NT2/D1 (cell line): ENCODE measurements at places on chromosomes 7 and 10.

- DNase-seq: peak; percentile 55
Observed at GRCh38 chr10:71621231-71622153, 98.1 kb downstream of the C10orf105 start.

DNA sequence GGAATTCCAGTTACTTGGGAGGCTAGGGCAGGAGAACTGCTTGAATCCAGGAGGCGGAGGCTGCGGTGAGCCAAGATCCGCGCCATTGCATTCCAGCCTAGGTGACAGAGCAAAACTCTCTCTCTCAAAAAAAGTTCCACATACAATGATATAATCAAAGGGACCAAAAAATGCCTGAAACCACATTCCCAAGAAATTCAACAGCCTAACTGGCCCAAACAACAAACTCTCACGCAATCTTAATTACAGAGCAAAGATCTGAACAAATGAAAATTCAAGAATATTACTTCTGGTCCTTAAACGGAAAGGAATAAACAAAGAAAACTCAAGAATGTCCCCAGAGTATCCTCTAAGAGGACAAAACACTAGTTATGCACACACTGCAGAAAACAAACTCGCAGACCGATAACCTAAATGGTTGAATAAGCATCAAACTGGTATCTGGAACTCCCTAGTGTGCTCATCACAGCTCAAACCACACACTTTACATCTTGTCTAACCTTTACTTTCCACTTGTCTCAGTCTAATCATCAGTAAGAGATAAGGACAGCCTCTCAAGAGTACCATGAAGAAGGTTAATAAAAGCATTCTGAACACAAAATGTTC is 3.7 kb downstream of the OGA start:
- DNase-seq: no peak

GRCh38 chr7:30657131-30657530 is 25.1 kb downstream of the CRHR2 start:
- DNase-seq: no peak

DNA sequence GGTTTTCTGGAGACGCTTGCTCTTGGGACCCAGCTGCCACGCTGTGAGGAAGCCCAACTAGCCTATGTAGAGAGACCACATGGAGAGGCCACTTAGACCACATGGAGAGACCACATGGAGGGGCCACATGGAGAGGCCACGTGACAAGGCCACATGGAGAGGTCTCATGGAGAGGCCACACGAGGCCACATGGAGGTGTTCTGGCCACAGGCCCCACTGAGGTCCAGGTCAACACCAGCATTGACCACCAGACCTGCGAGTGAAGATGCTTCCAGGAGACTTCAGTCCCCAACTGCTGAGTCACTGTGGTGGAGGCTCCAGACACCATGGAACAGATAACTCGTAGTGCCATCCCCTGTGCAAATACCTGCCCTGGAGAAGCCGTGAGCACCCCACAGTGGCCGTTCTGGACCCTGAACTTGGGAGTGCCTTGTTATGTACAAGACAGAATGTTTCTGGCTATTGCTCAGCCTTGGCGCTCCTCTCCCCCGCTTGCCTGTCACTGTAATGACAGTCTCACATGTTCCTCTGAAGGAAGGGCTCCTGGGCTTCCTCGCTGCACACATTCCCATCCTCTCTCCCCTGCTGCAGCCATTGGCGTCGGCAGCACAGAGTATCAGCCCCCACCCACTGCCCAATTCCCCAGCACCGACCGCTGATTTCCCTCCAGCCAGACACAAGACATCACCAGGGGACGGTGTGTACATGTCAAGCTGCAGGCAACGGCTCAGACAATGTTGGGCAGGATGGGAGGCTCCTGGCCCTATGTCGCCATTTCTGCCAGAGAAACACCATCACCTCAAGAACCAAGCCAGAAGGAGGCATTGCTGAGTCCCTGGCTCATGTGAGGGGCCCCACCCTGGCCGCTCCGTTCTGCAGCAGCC is 49.0 kb upstream of the TNRC18 start:
- DNase-seq: no peak

DNA sequence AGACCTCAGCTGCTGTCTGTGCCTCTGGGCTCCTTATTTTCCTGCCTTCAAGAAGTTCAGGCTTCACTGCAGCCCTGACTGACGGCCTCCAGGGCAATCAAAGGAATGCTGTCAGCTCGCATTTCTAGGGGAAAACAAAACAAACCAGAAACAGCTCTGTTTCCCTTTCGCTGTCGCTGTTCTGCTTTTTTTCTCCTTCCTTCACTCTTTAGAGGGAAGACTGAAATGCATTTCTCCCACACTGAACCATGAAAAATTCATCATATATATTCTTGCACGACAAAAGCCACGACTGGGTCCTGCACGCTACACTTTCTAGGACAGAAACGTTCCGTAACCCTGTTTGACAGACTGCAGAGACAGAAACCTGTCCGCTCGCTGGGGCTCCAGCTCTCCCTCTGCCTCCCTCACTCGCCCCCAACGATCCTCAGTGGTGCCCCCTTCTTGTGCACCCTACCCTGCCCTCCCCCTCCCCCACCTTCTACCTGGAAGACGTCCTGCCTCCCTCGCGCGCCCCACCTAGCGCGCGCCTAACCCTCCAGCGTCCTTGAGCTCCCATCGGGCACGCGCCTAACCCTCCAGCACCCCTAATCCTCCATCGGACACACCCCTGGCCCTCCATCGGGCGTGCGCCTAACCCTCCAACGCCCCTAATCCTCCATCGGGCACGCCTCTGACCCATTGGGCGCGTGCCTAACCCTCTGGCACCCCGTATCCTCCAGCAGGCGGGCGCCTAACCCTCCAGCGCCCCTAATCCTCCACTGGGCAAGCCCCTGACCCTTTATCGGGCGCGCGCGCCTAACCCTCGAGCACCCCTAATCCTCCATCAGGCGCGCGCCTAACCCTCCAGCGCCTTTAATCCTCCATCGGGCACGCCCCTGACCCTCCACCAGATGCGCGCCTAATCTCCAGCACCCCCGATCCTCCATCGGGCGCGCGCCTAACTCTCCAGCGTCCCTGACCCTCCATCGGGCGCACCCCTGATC is 37.1 kb downstream of the SVOPL start:
- DNase-seq: no peak

GRCh38 chr10:100174699-100175677 is 10.8 kb downstream of the ERLIN1 start:
- DNase-seq: no peak

GRCh38 chr7:39248692-39249090 is 271.0 kb downstream of the POU6F2 start:
- DNase-seq: no peak

DNA sequence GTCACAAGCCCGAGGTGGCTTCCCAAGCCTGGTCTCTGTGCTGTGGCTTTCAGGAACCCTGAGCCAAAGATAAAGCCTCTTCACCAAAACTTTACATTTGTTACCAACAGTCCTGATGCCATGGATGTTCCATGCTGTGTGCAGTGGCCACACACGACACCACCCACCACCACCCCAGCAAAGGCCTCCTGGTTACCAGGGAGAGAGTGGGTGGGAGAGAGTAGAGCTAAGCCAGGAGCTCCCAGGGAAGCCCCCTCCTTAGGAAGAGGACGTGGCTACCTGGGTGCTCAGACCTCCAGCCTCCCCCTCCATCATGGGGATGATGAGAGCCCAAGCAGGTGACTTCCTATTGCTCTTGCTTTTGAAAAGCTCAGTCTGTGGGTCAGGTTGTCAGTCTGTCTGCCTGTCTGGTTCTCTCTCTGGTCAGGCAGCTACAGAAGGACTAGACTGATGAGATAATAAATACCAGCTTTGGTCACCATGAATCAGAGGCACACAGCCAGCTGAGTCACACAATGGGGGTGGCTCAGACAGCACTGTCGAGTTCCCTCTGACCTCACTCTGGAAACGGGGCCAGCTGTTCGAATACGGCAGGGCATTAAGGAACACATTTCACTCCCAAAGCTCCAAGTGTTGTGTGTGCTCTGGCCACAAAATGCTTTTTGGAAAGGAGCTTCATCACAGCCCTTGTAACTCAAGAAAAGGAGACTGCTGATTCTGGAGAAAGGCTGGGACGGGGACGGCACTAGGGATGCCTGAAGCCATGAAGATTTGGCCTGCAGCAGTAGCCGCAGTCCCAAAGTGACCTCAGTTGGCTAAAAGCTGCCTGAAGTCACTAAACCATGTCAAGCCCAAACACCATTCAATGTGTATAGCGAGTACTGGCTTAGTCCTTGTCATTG is 166.0 kb downstream of the FANK1 start:
- no peak for DNase-seq

- no peak for DNase-seq
Observed at GRCh38 chr10:34587002-34587679, 228.0 kb downstream of the PARD3 start.

DNA sequence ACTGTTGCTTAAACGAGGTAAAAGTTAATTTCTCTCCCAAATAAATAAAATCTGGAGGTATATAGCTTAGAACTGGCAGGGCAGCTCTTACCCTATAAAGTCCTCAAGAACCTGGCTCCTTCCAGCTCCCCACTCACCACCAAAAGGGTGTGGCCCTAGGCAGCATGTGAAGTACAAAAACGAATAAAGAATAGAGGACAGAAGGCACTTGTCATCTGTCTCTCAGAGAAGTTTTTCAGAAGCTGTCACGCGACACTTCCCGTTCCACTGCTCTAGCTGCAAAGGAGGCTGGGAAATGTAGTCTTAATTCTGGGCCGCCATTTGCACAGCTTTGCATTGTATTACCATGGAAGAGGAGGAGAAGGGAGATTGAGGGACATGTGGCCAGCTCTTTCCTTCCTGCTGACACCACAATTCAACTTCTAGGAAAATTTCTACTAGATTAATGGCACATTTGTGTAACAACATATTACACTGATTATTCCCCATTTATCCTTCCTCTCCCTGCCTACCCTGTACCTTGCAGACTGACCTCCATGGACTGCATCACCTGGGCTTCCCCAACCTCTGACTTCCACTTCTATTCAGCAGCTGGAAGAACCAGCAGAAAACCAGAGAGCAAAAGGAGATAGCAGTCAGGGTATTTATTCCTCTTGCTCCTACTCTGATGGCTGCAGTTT is 62.2 kb downstream of the CCDC71L start:
- peak; percentile 70 for DNase-seq

GRCh38 chr7:24685708-24686107 is 71.6 kb downstream of the GSDME start:
- DNase-seq: no peak

GRCh38 chr7:87204933-87205332 is 14.6 kb downstream of the TMEM243 start:
- peak; percentile 30 for DNase-seq

- no peak for DNase-seq
Observed at GRCh38 chr7:70589590-70589989, 542.4 kb upstream of the GALNT17 start.
